ENCODE measurements at places on chromosomes 4 and X. TPM values are rescaled to one million over a fixed set of nuclear protein-coding genes. Genes with fewer than 3 reads are reported as not detected.

DNA sequence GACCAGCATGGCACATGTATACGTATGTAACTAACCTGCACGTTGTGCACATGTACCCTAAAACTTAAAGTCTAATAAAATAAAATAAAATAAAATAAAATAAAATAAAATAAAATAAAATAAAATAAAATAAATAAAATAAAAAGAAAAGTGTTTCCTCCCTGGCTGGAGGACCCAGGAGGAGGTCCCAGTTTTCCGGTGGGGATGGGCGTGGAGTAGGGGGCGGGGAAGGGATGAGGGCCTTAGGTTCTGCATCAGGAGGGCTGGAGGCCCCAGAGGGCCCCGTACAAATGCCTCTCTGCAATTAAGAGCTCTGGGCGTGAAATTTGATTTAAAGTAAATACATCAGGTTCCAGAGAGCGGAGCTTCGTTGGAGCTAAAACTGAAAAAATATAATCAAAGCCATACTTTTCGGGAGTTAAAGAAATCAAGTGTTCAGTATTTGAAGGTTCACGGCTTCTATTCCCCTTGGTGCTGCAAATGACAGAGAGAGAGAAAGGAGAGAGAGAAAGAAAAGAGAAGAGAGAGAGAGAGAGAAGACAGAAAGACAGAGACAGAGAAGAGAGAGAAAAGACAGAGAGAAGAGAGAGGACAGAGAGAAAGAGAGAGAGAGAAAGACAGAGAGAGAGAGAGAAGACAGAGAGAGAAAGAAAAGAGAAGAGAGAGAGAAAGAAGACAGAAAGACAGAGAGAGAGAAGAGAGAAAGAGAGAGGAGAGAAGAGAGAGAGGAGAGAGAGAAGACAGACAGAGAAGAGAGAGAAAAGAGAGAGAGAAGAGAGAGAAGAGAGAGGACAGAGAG is 8.7 kb upstream of the SHOX start:
- DNase-seq: no peak

- DNase-seq: no peak
Observed at GRCh38 chrX:37906357-37906756, 59.0 kb upstream of the DYNLT3 start.

FHIP1A gene
- 0.04 TPM for total RNA-seq

LINC00632 gene
- total RNA-seq: not detected

GRCh38 chrX:68186552-68187262 is 246.6 kb downstream of the OPHN1 start:
- DNase-seq: no peak

DNA sequence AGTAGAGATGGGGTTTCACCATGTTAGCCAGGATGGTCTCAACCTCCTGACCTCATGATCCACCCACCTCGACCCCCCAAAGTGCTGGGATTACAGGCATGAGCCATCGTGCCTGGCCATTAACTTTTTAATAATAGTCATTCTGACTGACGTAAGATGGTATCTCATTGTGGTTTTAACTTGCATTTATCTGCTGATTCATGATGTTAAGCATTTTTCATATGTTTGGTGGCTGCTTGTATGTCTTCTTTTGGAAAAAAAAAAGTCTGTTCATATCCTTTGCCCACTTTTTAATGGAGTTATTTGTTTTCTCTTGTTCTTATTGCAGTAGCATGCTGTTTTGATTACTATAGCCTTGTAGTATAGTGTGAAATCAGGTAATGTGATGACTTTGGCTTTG is 45.8 kb downstream of the ANXA10 start:
- no peak for DNase-seq

SPANXA1 gene
- not detected for total RNA-seq

DNA sequence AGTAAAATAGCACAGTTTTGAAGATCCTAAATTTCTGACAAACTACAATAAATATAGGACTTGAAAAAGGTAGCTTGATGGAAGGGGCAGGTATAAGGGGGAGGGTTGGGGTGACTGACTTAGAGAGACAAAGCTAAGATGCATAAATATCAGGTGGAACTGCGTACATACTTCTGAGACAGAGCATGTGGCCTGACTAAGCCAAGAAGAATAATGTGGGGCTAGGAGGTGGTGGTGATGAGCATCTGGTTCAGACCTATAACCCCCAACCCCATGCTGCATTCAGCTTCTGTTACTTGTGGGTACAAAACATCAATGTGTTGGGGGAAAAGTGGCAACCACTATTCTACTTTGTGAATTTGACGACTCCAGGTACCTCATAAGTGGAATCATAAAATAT is 19.8 kb downstream of the USP9X start:
- no peak for DNase-seq

GRCh38 chrX:106680716-106681115 is 45.8 kb upstream of the RNF128 start:
- DNase-seq: no peak

DNA sequence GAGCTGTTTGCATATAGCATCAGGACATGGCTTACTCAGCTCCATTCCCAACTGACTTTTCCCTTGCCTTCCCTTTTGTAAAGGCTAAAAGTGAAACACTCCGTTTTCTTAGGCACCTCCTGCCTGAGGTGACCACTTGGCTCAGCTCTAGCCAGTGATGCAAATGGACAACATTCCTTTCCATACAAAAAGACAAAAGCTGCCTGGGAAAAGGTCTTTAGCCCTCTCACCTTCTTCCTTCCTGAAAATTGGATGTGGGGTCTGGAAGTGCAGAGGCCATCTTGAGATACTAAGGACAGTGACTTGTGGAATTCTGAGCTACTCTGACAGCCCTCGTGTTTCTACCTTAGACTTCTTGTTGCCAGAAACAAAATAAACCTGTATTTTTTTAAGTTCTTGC is 27.7 kb upstream of the SFRP2 start:
- no peak for DNase-seq

DNA sequence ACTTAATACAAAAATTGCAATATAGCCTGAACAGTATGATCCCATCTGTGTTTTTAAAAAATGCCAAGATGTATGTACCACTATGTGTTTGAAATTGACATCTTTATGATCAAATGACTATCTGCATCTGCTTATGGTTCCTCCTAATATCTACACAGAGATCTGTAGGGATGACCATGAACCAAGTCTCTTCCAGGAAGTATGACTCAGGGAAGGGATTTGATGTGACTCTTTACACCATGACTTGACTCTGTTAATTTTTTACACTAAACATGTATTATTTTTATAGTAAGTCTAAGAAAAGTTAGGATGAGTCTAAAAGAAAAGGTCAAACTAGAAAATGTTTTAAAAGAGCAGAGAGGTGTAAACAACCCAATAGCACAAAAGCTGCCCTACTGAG is 164.0 kb downstream of the SH3KBP1 start:
- DNase-seq: no peak

SOWAHB gene
- not detected for total RNA-seq

DNA sequence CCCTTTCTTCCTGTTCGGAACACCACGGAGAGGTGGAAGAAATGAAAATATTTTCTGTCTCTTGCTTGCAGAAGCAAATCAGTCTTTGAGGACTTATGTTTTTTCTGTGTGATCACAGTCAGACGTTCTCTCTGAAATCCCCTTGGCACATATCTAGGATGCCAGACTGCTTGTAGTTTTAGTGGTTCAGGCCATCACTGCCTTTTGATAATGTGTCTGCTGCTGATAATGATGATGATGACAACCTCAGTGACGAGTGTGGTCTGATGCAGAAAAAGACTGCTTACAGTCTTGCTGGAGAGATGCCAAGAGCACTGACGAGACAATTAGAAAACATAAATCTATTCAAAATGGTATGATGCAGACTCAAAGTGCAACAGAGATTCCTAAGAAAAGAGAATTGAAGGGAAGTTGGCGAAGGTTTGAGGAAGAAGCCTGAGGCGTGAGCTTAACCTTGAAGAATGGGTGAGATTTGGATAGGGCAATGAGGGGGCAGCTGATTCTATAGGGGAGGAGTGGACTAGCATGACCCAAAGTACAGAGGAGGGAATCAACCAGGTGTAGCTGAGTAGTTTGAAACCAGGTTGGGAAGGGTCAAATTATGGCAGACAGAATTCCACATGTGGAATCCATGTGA is 7.9 kb downstream of the RAB33A start:
- DNase-seq: no peak

DNA sequence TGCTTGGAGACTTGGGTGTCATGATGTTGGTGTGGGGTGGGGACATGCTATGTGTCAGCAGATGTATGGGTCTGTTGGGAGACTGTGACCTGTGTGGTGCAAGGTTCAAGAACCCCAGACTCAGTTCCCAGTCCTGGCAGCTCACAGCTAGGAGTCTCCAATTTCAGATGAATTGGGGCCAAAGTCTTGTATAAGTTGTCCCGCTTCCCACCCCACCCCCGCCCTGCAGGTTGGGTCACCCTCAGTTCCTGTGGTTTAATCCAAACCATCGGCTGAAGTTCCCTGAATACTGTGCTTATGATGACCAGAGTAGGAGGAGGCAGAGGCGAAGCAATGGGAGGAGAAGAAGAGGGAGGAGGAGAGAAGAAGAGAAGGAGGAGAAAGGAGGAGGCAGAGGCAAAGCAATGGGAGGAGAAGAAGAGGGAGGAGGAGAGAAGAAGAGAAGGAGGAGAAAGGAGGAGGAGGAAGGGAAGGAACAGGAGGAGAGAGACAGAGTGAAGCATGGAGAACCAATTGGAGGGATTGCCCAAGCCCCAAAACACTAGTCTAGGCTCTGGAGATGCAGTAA is 112.6 kb downstream of the EFNB1 start:
- no peak for DNase-seq

CLIC2 gene
- total RNA-seq: 0.44 TPM

- no peak for DNase-seq
Observed at GRCh38 chr4:11542952-11543351, 114.3 kb upstream of the HS3ST1 start.

- DNase-seq: peak; percentile 66
Observed at GRCh38 chr4:185587427-185588161, 52.3 kb upstream of the PDLIM3 start.

DNA sequence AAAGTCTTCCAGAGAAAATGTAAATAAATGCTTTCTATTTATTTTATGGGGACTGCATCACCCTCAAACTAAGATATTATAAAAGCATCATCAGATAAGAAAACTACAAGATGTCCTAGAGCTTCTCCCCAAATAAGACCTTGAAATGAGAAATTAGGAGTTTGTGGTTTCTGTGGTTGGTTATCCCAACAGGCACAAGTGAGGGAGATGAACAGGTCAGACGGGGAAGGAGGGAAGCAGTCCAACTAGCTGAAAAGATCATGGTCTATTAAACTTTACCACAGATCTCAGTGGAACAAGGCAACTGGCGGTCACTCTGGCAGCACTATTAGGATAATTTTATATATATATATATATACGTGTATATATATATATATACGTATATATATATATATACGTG is 319.3 kb upstream of the GRID2 start:
- no peak for DNase-seq

DNA sequence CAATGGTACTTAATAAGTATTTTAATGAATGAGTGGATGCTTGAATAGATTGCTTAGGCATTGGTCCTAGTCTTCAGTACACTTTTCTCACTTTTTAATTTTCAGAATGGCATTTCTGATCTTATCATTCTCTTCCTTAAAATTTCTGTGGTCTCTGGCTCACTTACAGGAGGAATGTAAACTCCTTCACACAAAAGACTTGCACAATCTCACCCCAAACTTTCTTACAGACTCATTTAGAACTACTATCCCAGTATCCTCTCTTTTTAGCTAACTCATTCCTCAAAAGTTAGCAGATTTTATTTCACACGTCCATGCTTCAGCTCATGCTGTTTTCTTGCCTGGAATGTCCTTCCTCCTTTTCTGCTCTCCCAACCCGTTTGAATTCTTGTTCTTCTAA is 350.1 kb downstream of the GRXCR1 start:
- DNase-seq: no peak

GPC4 gene
- total RNA-seq: 0.16 TPM

- DNase-seq: peak; percentile 18
Observed at GRCh38 chrX:119516157-119516702, 48.0 kb downstream of the SLC25A5 start.

- no peak for DNase-seq
Observed at GRCh38 chr4:176123710-176124407, 58.2 kb downstream of the WDR17 start.

CETN2 gene
- 13.3 TPM for total RNA-seq

GRCh38 chrX:25433307-25433706 is 417.5 kb upstream of the ARX start:
- DNase-seq: no peak

DNA sequence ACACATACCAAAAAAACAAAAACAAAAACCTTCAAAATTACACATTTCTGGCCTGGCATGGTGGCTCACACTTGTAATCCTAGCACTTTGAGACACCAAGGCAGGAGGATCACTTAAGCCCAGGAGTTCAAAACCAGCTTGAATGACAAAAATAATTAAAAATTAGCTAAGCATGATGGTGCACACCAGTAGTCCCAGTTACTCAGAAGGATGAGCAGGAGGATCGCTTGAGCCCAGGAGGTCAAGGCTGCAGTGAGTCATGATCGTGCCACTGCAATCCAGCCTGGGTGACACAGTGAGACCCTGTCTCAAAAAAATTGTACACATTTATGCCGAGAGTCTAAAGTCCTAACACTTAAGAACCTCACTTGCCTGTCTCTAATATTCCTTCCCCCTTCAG is 18.3 kb downstream of the SLC39A8 start:
- no peak for DNase-seq

DNA sequence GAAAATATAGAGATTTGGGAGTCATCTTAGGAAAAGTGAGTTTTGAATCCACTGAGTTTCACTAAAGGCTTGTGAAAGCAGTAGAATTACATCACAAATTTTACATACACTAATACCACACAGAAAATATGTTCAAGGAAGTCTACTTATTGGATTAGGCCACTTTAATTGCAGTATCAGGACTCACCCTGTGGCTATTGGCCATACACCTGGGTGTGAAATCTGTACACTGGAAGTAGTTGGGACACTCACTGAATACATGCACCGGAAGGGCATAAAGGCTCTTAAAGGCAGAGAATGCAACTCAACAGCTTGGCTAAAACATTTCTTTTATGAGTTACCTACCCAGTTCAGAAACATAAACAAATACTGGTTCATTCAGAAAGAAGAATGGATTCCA is 19.8 kb downstream of the MAOB start:
- DNase-seq: no peak

EGF gene
- total RNA-seq: not detected

DNA sequence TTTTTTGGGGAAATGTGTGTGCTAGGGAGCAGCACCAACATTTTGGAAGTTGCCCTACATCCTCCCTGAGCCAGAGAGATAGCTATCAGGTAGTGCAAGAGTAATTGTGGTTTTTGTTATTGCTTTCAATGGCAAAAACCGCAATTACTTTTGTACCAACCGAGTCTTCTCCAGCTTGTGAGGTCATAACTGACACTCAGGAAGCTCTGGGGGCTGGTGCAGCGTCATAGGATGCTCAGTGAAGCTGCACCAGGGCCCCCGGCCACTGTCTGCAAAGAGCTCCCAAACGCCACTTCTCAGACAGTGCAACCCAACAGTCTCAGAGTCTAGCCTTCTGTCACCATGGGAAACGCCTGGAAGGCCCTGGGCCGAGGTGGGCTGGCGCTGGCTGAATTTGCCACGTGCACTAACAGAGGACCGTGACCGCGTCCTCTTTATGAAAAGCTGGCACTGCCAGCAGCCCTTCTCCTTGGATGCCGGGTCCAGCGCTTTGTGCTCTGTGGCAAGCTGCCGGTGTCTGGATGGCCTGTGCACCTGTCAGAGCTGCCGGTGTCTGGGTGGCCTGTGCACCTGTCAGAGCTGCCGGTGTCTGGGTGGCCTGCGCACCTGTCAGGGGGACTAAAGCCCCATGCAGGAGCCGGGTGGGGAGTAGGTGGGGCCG is 19.4 kb downstream of the SH3TC1 start:
- no peak for DNase-seq

HTRA3 gene
- not detected for total RNA-seq
